ENCODE measurements at places on chromosomes 2 and 18.
A peak's percentile ranks its signal among the peaks of the same experiment; 100 is the strongest.

GRCh38 chr2:48279344-48280090, 250.4 kb upstream of the STON1 start:
- no peak for DNase-seq

DNA sequence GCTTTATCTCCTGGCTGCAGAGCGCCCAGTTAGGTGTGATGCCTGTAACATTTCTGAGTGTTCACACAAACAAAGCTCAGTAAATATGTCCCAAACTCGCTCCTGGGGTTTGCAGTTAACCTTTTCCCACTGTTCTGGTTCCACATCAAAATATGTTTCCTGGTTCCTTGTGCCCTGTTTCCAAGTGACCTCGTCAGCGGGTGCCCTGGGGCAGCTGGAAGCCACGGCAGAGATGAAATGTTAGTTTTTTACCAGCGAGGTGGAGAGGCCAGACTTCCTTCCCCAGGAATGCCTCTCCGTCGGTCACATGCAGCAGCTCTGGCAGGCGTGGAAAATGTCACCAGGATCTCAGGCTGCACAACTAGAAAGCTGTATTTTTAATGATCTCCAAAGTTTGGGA, 18.2 kb downstream of the NFATC1 start:
- DNase-seq: no peak

DNA sequence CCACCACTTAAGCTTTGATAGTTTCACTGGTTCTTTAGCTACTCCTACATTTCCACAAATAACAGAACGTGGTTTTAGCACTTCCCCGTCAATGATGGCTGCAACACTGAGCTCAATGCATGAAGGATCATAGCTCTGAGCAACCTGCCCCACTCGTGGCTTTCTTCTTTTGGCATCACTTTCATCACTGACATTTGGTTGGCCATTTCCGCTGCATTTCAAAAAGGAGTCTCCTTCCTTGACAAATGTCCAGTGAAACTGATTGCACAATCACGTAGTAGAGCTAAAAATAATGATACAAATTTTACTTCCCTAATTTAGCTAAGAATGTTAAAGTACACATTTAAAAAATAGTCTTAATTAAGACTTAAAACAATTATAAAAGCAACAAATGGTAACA, 205.2 kb upstream of the HDAC4 start:
- peak; percentile 99 for DNase-seq

GRCh38 chr2:202881570-202881969, 10.0 kb upstream of the ICA1L start:
- no peak for DNase-seq

- DNase-seq: no peak
These were observed 226.1 kb upstream of the APCDD1 start for GRCh38 chr18:10228326-10228725.

DNA sequence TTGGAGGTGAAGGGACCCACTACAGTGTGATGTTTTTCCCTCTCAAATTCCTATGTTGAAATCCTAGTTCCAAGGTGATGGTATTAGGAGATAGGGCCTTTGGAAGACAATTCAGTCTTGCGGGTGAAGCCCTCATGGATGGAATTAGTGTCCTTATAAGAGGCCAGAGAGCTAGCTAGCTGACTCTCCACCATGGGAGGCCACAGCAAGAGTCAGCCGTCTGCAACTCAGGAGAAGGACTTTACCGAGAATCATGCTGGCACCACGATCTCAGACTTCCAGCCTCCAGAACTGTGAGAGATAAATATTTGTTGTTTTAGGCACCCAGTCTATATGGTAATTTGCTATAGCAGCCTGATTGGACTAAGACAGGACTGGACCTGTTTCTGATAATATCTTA, 461.4 kb downstream of the TSN start:
- DNase-seq: no peak

DNA sequence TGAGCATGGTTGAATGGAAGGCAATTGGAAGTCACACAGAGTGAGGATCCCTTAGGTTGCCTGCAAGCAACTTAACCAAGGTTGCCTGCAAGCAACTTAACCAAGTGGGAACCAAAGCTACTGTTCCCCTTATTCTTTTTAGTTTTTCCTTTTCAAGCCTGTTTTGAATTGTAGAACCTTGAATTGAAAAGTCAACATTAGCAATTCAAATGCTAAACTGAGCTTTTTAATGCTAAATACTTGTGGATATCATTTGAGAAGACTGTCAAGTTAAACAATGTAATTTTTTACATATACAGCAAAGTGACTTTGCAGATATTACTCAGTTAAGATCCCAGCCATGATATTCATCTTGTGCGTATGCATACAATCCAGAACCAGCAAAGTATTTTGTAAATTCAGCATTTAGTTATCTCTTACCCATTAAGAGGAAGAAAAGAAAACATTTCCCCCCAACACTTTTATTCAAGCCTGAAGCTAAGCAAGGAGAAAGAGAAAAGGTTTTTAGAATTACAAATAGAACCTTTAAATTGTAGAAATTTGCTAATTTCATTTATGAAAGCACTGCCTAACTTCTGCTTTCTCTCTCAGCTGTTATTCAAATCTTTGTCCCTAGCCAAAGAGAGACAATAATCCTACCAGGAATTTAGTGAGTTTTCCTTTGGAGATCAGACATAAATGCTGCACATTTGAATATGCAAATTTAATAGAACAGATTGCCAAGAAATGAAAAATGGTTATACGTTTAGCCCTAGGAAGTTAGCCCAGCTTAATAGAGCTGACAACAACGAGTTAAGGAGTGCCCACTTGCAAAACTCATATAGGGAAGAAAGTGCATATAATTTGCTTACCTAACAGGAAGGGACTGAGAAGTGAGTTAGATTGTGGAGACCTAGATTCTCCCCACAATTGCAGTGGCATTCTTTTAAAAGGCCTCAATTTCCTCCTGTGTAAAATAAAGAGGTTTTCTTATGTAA, 643.2 kb upstream of the PIK3C3 start:
- no peak for DNase-seq

DNA sequence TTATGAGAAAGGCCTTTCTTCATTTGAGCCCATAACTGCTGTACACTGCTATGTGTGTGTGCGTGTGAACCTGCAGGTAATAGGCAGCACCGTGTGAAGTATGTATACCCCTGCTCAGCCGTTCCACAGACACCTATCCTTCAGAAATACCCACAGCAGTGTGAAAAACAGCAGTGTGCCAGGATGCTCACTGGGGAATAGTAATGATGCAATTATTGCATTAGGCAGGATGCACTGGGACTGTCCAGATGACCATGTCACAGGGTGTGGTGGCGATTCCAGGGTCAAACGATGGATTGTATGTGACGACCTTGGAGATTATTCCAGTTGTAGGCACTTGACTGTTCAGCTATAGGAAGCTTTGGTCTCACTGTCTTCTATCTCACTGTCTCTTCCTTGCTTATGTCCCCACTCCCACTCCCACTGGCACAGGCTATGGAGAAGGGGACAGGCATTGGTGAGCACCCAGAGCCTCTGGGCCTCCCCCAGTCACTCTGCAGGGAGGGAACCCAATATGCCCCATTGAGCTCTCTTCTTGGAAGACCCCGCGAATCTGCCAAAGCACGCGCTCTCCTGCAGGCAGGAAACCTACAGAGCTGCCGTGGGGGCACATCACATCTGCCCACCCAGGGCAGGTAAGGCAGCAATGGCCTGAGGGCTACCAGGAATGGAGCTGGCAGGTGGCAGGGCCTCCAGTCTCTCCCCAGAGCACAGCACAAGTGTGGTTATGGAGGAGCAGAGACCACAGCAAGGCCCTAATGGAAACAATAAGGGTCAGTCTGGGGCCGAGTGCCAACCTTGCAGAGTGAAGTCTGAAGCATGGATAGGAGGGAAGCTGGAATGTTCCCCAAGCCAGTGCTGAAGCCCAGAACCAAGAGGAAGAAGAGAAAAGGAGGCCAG, 518.9 kb upstream of the RAB6C start:
- DNase-seq: no peak

DNA sequence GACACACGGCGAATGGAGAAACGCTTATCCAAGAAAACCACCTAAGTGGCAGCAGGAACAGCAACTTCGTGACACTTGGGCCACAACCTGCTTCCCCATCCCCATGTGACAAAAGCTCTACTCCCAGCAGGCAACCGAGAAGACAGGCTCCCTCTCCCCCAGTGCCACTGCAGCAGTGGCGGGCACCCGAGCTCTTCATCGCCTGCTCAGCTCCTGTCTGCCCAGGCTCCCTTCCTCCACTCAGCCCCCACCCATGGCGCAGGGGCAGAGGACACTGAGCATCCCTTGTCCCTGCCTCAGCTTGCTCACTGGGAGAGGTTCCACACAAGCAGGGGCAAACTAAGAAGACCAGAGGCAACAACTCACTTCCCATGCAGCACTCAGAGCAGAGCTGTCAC, 22.9 kb downstream of the SLC66A2 start:
- DNase-seq: no peak

GRCh38 chr2:134441153-134441863, 187.4 kb downstream of the MGAT5 start:
- no peak for DNase-seq

DNA sequence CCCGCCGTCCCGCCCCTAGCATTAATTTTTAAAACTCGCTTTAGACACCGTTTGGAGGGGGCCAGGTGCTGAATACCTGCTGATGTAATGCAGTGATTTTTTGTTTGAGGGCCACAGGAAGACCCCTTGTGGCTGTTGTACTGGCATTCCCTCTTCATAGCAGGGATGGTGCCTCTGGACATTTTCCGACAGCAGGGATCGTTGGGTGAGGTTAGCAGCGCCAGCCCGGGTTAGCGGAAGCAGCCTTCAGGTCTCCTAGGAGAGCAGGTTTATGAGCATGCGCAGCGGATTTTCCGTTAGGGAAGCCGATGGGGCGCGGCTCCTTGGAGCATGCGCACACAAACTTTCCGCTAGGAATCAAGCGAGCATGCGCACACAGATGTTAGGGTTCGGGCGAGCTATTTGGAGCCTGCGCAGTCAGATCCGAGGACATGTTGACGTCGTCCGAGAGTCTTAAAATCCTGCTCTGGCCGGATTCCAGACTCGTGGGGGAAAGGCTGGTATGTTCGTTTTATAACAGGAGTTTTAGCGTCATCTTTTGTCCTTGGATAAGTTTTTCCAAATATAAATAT, 17.2 kb upstream of the C2orf74 start:
- peak; percentile 99 for DNase-seq

DNA sequence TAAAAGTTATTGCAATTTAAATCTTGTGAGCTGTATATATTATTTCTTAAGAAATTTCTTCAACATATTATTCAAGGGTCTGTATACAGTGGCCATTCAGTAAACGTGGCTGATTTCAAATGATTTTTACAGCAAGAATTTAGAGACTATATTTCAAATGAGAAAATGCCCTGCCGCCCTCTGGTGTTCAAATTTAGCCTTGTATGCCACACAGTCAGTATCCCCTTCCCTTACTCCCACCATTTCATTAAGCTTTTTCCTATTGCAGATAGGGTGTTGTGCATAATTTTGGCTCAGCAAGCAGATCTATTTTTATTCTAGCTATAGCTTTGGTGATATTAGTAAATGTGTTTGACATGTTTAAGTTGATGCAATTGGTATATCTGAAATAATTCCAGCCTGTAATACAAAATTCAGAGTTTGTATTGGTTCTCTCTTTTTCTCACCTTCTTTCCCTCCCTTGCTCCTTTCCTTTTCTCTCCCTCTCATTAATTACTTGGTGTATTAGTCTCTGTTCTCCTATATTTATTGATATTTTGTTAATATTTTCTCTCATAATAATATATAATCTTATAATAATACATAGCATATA, 22.8 kb upstream of the SCN7A start:
- DNase-seq: no peak

DNA sequence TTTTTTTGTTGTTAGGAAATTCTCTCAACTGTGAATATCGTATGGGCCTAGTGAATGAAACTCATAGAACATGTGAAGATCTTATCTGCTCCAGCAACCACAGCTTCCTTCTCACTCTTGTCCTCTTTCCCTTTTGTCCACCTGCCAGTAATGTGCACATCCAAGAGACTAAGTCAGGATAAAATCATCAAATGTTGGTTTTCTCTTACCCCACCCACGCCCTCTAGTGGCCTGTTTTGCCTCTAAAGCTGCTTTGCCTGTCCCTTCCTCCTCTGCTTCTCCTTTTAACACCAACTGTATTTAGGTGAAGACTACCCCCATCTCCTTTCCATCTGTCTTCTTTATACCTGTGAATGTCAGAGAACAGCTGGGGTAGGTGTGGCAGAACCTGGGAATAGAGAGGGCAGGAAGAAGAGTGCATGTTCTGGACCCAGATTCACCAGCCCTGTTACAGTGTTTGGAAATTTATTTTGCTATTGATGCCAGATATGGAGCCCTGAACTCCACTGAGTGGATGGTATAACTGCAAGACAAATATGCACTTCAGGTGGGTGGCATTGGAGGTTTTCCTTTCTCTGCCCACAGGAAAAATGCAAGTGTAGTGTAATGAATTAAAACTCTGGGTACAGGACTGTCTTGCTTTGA, 8.4 kb upstream of the MGAT5 start:
- peak; percentile 65 for DNase-seq

GRCh38 chr2:177241711-177242120, 22.8 kb downstream of the NFE2L2 start:
- DNase-seq: no peak

DNA sequence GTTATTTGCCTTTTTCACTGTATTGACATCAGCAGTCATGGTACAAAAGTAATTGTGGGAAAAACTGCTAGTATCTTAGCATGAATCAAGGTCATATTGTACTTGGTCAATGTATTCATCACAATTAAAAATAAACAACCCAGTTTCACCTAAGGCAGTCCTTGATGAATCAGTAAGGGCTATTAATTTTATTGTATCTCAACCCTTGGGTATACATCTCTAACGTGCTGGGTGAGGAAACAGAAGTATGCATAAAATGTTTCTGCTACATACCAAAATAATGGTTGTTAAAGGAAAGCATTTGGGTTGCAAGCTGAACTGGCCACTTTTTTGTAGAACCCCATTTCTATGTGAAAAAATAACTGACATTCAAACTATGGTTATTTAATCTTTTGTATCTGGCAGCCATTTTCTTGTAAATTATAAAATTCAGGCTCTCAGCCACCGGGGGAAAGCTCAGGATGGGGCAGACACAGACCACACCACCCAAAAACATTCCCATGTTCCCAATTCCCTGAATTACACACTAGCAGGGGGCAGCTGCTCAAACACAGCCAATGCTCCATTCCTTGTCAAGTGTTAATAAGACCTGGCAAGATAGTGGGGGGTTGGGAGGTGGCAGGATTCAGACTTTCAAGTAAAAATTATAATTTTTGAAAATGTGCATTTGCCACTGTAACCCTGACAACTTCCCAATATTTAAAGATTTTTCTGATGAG, 49.3 kb downstream of the OLA1 start:
- no peak for DNase-seq
